CD4-positive, alpha-beta T cell treated with Interleukin-6 for 4 hours (primary cell): ENCODE measurements at places on chromosomes 7 and 10.

DNA sequence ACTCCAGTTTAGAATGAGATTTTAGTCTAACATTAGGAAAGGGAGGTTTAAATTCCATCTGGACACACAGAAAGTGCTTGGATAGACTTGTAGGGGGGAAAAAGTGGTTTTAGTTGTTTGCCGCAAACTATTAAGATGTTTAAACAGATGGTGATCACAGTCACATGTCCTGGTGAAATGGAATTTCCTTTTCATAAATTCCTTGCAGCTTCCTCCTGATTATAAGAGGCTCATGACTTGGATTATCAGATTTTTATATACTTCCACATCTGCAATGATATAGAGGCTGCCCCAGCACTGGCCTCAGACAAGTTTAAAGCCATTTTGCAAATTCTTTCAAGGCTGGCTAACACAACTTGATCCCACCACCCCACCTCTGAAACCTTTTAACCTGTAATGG, 106.4 kb upstream of the ARMC3 start:
- no peak for DNase-seq

DNA sequence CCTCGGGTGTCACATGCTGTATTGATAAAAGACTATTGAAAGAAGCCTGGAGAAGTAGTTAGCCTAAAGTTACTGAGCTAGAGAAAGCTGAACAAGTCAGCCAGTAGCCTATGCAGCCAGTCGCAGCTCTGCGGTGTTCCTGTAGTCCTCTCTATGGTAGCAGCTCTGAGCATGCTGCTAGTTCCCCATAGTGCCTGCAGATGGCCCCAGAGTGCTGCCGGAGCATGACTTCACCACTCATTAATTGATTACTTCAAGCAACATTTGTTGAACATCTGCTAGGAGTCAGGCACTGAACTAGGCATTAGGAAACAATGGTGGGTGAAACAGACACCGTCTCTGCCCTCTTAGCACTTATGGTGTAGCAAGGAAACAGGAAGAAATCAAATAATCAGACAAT, 422.7 kb downstream of the SORCS3 start:
- DNase-seq, result no peak

GRCh38 chr7:86776136-86776535, 132.4 kb downstream of the GRM3 start:
- DNase-seq, result no peak

DNA sequence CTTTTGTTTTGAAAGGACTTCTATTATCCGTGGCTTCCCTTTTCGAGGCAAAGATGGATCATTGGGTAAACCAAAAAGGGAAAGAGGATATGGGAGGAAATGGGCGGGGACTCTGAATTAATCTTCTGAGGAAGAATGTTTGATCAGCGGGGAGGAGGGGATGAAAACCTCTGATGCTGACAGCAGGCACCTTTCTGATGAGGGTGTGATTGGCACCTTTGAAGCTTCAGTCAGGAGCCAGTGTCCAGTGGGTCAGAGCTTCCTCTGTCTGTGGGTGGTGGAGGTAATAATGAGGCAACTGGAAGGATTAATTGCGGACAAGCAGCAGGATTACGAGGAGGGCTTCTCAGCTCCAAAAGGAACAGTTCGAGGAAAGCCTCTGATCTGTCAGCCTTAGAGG, 877.6 kb downstream of the LRMDA start:
- no peak for DNase-seq

GRCh38 chr7:25575634-25576033, 347.3 kb upstream of the NPVF start:
- no peak for DNase-seq

GRCh38 chr7:22470981-22471380, 29.0 kb downstream of the STEAP1B start:
- DNase-seq, result no peak

- no peak for DNase-seq
Observed at GRCh38 chr7:83684928-83685327, 36.0 kb upstream of the SEMA3E start.

- DNase-seq, result no peak
Observed at GRCh38 chr10:1488970-1489548, 248.3 kb downstream of the ADARB2 start.

DNA sequence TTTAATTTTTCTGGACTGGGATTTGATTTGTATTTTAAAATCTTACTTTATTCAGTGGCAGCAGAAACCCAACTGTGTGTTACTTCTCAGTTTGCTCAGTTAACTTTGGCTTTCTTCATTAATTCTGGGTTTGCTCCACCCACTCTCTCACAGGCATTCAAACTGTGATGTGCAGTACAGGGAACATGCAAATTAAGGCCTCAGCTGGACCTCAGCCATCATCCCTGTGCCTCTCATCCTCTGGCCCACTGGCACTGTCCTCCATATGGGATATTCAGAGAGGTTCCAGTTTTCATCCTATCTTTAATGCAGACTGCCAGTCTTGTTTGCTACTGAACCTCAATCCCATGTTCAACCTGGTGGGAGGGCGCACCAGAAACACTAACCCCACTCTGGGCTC, 743.4 kb upstream of the IGFBP3 start:
- DNase-seq, result no peak

DNA sequence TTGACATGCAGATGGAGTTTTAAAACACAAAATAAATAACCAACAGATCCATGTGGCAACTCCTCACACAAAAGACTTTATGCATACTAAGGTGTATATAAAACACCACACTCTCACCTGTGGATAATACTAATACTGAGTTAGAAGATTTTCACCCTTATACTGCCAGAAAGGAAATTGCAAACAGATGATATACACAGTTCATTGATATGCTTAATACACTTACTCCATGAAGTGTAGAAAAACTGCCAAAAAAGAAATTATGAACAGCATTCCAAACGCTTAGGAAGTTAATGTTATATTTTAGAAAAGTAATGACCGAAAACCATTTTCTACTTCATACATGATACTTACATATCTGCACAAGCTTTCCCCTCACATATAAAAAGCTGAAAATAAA, 17.6 kb upstream of the SNX13 start:
- no peak for DNase-seq

- no peak for DNase-seq
Observed at GRCh38 chr10:129864601-129865126, 99.4 kb downstream of the EBF3 start.

DNA sequence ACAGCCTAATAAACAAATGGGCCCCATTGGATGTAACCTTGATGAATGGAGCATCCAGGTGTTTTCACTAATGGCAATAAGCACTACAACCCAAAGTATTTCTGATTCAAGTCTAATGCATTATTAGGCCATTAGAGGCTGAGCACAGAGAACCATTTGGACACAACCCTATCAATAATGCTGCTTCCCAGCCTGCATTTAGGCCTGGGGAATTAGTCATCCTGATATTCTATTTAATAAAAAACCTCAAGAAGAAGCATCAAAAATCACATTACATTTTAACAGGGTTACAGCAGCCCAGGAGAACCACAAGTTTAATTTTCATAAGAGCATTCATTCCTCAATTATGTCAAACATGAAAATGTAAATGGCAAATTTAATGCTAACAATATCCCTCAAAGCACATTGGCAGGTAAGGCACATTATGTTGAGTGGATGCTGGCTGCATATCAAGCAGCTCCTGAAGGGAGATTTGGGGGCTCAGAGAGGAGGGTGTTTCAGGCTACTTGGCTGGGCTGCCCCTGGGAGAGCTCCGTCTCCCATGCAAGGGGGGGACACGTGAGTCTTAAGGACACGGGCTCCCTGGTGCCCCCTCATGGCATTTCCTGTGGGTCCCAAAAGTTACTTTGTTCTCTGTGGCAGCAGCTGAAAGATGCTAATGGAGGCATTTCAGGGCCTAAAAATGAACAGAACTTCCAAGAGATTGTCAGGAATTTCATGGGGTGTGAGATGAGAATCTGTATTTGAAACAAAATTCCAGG, 143.4 kb downstream of the HERPUD2 start:
- DNase-seq, result no peak

GRCh38 chr10:127428385-127428980, 120.6 kb upstream of the NPS start:
- no peak for DNase-seq

DNA sequence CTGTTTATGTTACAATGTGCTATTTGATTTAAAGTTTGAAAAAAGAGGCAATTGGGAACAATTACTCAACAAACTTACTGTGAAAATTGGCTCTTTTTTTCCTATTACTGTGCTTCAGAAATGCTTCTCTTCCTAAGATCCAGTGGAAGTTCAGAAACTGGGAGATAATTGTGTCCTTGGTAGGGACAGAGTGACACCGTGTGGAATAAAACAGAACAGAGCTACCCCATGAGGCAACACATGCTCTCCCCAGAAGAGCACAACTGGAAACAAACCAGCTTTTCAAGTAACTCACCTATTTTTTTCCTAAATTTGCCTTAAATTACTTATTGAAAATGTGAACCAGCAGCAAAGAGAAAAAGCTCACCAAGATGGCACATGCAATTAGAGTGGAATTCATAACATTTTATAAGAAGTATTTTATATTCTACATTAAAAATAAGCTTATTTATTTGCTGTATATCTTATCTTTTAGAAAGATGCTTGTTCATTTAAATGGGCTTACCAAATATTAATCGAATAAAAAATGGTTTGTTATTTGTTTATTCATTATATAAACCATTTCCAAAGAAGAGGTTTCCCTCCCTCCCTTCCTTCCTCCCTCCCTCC, 346.1 kb upstream of the ANKRD30A start:
- DNase-seq, result no peak

DNA sequence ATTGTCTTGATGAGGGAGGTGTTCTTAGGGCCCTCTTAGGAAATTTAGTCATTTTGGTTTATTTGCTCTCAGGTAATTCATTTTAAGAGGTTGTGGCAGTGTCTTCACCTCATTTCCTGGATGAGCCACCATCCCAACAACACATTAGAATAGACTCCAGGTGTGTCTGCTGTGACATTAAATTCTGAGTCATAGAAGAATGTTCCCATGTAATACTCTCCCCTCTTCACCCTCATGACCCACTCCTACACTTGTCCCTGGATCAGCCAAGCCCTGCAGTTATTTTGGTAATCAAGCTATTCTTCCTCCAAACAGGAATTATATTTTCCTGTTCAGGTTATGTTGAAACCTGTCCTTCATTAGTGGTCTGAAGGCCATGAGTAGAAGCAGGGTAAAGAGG, 944.1 kb downstream of the SORCS3 start:
- no peak for DNase-seq

DNA sequence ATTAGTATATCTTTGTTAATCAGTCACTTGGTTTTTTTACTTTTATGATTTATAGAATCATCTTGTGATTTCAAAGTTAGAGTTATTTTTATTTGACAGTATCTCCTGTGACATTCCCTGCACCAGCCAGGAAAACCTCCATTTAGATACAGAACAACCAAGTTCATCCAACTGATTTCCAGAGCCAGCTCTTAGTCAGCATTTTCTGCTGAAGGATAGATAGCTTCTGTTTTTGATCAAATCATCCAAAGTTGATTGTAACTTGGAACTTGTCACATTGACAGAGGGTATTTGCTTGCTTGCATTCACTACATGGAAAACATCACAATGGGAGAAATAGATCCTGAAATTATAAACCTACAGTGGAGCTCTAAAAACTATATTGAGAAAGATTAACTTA, 122.6 kb downstream of the PON1 start:
- DNase-seq, result no peak

DNA sequence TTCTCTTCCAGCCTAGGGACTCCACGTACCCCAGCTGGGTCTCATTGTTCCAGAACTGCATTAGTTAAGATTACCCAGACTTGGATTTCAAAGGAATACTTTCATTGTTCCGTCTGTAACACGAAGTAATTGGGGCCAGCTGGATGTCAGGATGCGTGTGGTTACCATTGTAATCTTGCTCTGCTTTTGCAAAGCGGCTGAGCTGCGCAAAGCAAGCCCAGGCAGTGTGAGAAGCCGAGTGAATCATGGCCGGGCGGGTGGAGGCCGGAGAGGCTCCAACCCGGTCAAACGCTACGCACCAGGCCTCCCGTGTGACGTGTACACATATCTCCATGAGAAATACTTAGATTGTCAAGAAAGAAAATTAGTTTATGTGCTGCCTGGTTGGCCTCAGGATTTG, 21.0 kb downstream of the LRRC17 start:
- DNase-seq, result no peak

- DNase-seq, result no peak
Observed at GRCh38 chr10:93106631-93107072, 33.0 kb downstream of the CYP26A1 start.

DNA sequence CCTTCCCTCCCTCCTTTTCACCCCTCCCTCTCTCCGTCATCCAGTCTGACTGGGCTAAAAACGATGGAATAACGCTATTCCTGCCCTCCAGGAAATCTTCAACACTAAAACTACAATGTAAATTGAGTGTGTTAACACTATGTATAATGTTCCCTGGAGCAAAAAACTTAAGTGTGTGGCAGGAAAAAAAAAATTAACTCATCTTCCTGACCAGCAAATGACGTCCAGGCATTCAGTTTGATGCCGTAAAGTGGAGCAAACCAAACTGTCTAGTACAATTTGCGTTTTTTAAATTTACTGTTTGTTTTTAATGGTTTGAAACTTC, 545 bp upstream of the MTPN start:
- DNase-seq, result no peak

DNA sequence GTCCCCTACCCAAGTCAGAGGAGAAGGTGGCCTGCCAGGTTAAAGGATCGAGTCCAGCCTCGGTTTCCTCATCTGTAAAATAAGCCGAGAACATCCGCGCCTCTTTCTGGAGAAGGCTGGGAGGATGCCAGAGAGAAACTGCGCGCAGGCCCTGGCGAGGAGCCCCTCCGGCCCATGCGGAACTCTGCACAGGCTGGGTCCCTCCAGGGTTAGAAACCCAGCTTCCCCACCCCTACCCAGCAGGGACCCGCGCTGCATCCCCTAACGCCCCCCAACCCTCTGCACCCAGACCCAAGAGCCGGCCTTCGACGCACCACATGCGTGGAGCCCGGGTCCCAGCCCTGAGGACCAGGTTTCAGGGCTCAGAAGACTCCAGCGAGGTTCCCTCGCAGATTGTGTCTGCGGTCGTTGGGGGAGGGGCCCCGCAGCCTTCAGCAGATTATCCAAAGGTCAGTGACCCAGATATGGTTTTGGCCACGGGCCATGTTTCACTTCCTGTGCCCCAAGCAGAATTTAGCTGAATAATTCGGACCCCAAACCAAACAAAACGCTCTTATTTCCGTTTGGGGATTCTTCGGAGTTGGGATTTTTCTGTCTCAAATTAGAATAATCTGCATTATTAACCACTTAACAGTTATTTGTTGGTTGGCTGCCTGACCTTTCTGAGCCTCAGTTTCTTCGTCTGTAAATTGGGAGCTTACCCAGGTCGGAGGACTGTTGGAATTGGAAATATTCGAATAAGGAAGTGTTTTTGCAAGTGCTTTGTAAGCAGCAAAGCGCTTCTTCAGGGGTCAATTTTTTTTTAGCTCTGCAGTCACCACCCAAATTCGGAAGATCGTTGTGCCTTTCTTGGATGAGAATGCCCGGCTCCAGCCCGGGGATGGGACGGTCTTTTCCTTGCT, 167.7 kb downstream of the UBE2H start:
- no peak for DNase-seq

DNA sequence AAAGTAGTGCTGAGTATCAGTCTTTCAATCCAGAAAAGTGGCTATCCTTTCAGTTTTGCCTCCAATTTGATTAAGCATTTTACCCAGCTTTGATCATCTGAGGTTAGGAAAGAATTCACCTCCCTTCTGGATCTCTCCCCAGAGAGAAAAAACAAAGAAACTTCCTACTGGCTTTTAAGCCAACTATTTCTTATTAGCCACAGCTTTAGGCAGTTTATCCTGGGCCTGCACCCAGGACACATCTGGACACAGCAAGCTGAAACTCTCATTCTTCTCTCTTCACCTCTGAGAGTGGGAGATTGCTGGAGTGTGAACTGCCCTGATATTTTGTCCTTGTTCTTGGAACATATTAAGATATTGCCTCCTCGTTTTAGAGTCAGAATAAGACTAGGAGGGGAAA, 43.5 kb upstream of the LSM8 start:
- no peak for DNase-seq

GRCh38 chr7:74627661-74628411, 29.7 kb upstream of the GTF2I start:
- DNase-seq, result no peak
